ENCODE measurements at places on chromosomes 1 and 21.

DNA sequence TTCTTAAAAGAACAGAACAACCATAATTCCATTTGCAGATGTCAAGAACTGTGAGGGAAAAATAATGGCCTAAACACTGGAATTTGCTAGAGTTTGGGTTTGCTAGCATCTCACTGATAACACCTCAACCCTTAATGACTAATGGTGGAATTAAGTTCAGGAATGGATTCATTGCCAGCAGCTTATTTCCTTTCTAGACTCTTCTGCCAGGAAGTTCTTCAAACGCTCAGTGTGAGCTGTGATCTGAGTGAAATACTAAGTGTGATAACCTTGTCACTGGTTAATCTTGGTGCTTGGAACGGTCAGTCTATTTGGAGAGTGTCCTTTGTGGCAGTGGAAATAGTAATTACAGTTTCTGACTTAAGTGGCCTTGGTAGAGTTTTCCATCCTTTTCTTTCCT lies 21.6 kb upstream of the PLEKHM2 start:
- DNase-seq: no peak

DNA sequence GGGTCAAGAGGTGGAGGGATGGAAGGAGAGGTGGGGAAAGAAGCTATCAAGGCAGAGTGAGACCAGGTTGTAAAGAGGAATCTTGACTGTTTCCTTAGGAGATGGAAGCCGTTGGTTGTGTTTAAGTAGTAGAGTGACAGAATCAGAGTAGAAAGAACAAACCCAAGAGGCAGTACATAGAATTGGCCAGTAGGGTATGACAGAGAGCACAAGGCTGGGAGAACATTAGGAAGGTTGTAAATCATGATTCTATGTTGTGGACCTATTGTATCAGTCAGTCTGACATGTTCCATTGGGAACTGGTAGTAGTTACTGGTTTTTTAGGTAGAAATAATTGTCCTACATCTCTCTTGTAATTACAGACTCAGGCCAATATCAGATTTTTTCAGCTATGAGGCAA lies 486.9 kb upstream of the USP24 start:
- DNase-seq: no peak

GRCh38 chr1:186636786-186637185 lies 43.4 kb downstream of the PTGS2 start:
- no peak for DNase-seq

DNA sequence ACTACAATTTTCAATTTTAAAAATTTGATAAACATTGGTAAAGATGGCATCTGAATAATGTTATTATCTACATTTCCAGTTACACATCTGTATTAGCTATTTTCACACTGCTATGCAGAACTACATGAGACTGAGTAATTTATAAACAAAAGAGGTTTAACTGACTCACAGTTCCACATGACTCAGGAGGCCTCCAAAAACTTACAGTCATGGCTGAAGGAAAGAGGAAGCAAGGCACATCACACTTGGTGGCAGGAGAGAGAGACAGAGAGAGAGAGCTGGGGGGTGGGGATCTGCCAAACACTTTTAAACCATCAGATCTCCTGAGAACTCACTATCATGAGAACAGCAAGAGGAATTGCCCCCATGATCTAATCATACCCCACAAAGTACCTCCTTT lies 850.0 kb downstream of the LTN1 start:
- no peak for DNase-seq

DNA sequence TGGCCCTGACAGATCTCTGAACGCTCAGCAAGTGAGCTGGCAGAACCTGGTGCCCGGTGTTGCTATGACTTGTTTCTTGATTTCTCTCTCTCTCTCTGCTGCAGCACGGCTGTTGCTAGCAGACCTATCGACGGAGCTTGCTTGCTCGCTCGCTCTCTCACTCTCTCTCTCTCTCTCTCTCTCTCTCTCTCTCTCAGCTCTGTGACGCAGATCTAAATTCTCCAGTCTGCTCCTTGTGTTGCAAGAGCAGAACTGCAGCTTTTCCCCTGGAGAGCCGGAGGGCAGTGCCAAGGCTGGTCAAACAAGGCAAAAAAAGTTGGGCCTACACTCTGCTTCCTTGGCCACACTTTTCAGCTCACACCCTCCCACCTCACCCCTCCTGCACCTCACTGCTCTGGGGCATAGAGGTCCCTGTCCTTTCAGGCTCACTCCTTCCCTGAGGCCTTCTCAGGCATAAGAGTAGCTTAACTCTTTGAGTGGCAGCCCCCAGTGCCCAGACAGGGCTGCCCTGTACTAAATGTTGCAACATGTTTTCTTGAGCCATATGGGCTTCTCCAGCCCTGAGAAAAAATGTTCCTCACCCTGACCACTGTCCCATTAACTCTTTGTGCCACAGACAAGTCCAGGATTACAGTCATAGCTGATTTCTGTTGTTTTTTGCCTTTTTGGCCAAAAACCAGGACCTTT lies 72.2 kb downstream of the CD46 start:
- DNase-seq: peak; percentile 71

- DNase-seq: peak; percentile 65
These were observed 2.2 kb upstream of the LAPTM5 start for GRCh38 chr1:30759718-30760281.

DNA sequence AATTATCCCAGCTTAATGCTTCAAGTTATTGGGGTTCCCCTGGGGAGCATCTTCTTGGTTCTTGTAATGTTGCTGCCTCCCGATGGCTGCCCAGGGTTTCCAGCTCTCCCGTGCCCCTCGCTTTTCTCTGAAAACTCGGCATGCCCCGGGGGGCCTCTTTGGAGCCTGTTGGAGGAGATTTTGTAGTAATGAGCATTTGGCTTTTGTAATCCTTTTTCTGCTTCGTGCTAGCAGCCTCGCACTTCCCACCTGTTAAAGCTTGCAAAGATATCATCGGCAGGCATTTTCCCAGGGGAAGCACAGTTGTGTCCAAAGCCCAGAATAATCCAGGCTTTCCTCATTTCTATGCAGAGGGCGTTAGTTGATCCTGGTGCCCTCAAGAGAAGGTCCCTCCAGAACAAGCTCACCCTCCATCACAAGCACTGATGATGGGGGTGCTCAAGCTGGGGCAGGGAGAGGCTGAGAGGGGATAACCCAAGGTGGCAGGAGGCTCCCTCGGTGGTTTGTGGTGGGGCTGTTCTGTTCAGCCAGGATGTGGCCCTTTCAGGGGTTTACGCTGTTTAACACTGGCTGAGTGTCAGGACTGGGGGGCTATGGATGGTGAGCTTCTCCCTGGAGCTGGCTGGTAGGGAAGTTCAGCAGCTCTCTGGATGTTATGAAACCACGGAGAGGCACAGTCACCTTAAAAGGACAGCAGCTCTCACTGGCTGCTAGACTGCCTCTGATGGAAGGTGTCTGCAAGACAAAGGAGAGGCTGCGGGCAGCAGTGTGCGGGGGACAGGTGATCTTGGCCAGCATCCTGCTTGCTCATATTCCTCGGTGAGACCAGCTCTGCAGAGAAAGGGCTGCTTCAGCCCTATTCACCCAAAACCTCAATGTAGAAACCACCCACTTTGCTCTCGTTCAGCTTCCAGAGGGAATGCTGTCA lies 477.1 kb upstream of the VAMP3 start:
- DNase-seq: no peak

- DNase-seq: no peak
These were observed 1.6 kb downstream of the DDI2 start for GRCh38 chr1:15618655-15619525.

DNA sequence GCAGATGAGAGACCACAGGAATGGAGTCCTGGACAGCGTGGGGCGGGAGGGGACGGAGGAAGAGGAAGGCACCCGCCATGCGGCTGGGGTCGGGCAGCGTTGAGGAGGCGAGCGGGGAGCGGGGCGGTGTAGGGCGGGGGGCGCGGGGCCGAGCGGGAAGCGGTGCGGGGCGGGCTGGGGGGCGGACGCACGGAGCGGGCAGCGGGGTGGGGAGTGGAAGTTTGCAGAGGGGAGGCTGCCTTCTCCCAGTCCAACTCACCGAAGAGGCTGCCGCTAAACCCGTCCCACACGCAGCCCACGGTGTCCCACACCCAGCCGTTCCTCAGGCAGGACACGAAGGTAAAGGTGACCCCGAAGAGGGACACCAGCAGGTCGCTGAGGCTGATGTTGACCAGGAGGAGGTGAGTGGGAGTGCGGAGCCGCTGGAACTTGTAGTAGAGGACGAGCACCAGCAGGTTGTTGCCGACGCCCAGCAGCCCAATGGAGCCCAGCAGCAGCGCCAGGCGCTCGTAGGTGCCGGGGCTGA lies 483 bp downstream of the CHML start:
- peak; percentile 33 for DNase-seq

DNA sequence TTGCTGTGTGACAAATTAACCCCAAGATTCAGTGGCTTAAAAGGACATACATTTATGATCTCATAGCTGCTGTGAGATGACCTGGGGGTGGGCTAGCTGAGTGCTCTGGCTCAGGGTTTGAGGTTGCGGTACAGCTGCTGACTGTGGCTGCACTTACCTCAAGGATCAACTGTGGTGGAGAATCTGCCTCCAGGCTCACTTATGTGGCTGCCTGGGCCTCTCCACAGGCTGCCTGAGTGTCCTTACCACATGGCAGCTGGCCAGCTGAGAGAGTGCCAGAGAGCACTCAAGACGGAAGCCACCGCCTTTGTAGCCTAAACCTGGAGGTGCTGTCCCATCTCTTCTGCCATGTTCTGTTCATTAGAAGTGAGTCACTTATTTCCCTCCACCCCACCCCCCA lies 5.7 kb downstream of the LRRC71 start:
- peak; percentile 26 for DNase-seq

GRCh38 chr1:21323091-21323490 lies 32.8 kb upstream of the ECE1 start:
- DNase-seq: no peak

DNA sequence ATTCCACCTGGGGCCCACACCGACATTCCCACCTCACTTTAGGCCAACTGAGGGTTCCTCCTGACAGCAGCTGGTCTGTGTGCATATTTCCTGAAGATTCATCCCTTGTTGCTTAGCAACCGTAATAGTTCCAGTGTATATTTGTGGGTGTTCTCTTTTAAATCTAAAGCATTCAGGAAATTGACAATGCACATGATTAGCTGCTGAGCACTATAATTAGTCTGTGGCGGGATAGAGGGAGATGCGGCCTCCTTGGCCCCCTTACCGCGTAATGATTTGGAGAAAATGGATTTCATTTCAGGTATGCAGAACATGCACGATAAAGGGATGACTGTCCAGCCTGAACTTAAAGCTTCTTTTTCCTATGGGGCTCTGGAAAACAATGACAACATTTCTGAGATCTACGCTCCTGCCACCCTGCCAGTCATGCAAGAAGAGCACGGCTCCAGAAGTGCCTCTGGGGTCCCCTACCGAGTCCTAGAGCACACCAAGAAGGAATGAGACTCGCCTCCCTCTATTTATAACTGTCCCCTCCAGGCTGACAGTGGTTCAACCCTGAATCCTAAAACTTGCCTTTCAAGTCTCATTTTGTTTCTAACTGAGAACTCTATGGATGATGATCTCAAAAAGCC lies 33.8 kb upstream of the RCAN3 start:
- no peak for DNase-seq

- no peak for DNase-seq
These were observed 1.3 kb downstream of the TMEM79 start for GRCh38 chr1:156285437-156285836.

GRCh38 chr1:99361406-99361805 lies 97.1 kb downstream of the PLPPR4 start:
- no peak for DNase-seq

DNA sequence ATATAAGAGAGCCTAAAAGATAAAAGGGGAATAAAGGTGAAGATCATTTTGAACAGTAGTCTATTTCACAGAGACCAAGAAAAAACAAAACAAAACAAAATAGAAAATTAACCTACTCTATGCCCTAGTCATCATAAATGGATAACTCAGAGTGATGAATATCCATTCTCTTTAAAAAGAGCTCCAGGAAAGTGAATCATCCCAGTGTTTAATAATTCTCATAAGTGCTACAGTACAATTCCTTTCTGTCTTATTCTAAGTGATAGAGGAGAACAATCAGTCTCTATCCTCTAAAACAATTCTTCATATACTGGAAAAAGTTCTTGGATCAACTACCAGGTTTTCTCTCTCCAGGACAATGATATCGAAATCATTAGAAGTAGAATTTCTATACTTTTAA lies 45.8 kb downstream of the GDAP2 start:
- no peak for DNase-seq

GRCh38 chr1:187474336-187474735 lies 645.6 kb downstream of the PLA2G4A start:
- no peak for DNase-seq

- no peak for DNase-seq
These were observed 616.3 kb downstream of the PLA2G4A start for GRCh38 chr1:187445066-187445465.

GRCh38 chr1:93042187-93043056 lies 36.7 kb upstream of the MTF2 start:
- DNase-seq: peak; percentile 3

GRCh38 chr1:150528196-150528595 lies 12.6 kb downstream of the FALEC start:
- no peak for DNase-seq

- no peak for DNase-seq
These were observed 35.3 kb upstream of the DNASE2B start for GRCh38 chr1:84363019-84363418.

DNA sequence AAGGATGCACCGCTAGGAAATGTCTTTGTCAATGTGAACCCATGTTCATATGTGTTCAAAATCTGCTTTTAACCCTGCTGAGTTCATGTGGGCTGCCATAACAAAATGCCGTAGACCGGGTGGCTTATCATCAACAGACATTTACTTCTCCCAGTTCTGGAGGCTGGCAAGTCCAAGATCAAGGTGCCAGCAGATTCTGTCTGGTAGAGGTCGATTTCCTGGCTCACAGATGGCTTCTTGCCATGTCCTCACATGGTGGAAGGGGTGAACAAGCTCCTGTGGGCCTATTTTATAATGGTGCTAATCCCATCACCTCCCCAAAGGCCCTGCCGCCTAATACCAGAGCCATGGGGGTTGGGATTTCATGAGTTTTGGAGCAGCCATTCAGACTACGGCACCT lies 4.6 kb upstream of the CDCP2 start:
- no peak for DNase-seq

GRCh38 chr1:12208764-12209494 lies 20.9 kb upstream of the VPS13D start:
- peak; percentile 88 for DNase-seq

DNA sequence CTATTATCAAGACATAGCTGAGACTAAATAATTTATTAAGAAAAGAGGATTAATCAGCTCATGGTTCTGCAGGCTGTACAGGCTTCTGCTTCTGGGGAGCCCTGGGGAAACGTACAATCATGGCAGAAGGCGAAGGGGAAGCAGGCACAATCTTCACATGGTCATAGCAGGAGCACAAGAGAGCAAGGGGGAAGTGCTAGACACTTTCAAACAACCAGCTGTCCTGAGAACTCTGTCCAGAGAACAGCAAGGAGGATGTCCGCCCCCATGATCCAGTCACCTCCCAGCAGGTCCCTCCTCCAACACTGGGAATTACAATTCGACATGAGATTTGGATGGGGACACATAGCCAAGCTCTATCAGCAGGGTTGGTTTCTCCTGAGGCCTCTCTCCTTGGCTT lies 10.3 kb upstream of the SLC45A1 start:
- DNase-seq: no peak
